ENCODE measurements at places on chromosomes 5 and 9.
A peak's percentile ranks its signal among the peaks of the same experiment; 100 is the strongest.

- DNase-seq: no peak
These were observed 701.5 kb upstream of the MEF2C start for GRCh38 chr5:89584339-89584956.

DNA sequence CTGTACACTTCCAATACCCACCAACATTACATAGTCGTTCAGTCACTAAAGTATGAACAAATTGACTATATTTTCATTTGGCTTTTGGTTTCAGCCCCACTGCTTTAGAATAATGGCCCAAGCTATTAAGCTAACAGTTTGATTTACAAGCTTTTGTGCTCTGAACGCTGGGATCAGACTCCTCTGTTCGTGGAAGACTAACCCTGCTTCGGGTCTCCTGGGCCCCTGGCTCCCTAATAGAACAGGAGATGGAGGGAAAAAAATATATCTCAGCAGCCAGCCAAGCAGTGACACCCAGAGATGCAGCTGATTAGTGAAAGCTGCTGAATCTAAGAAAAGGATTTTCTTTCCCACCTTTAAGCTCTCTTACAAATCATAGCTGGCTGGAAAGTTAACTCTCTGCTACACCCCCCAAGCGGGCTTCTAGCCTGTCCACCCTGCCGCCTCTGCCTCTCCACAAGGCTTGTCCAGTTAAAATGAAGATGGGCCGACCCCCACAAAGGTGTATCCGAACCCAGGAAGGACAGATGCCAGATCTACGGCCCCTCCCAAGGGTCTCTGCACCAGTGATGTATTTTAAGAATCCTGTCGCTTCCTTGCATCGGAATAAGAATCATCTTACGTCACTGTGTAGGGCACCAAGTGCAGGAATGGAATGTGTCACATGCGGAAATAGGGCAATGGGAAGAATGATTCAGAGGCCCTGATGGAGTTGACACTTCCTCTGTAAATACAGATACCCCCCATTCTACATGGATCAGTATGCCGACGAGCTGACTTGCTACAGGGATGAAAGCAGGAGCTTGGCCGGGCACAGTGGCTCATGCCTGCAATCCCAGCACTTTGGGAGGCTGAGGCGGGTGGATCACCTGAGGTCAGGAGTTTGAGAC, 33.4 kb upstream of the BARHL1 start:
- no peak for DNase-seq

DNA sequence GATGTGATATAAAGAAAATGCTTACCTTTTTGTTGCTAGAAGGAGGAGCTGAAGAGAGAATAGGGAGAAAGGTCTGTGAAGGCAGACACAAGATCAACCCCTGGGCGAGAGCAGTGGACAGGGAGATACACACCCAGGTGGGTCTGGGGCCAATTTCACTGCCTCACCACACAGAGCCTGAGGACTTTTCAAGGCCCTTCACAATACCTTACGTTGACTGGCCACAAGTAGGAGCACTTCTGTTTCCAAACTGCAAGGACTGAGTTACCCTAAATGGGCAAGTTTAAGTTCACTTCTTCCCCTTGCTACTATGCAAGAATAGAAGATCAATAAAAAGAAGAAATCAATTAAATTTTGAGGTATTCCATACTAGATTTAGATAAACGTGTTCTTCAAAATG, 174.5 kb upstream of the SLC12A2 start:
- DNase-seq: peak; percentile 10

- no peak for DNase-seq
These were observed 12.5 kb downstream of the C1QTNF2 start for GRCh38 chr5:160357861-160358411.

GRCh38 chr9:83047839-83048775, 14.8 kb downstream of the RASEF start:
- no peak for DNase-seq

DNA sequence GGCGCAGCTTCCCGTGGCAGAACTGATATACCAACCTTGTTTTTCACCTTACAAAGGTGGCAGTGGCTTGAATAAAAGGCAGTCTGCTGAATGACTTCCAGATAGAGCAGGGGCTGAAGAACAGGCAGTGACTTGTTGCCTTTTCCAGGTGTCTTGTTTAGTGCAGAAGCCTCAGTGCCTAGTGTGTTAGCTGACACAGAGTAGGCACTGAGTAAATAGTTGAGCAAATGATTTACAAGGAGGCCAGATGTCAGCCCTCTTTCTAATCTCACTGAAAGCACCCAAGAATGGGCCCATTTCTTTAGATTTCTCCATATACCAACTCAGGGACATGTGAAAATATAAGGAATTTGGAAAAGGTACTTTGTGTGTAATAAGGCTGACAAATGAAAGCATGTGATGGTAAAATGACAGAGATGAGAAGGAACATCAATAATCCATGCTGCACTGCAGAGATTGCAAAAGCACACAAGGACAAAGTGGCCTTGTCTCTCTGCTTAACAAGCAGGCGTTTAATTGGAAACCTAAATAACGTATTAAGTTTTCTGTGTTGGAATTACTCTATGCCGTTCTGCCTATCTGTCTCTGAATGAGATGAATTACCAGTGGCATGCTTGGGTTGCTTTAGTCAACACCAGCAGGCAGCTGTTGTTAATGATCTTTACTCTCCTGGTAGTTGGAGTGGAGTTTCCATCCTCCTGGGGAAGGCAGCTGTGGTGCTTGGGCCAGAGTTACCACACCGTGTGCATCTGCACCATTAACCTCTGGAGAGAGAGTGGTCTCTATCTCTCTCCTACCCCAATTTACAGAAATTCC, 360.1 kb upstream of the C9orf72 start:
- no peak for DNase-seq

- no peak for DNase-seq
These were observed 680 bp downstream of the SELENOP start for GRCh38 chr5:42810834-42811590.

- DNase-seq: no peak
These were observed 415.0 kb downstream of the ARHGEF28 start for GRCh38 chr5:74040811-74041491.

Measured in CD4-positive, alpha-beta T cell treated with Interleukin-4 for 4 hours (primary cell).